ENCODE measurements at places on chromosomes 11 and 22.

- peak; percentile 68 for DNase-seq
Observed at GRCh38 chr11:65355013-65355775, 643 bp downstream of the TIGD3 start.

DNA sequence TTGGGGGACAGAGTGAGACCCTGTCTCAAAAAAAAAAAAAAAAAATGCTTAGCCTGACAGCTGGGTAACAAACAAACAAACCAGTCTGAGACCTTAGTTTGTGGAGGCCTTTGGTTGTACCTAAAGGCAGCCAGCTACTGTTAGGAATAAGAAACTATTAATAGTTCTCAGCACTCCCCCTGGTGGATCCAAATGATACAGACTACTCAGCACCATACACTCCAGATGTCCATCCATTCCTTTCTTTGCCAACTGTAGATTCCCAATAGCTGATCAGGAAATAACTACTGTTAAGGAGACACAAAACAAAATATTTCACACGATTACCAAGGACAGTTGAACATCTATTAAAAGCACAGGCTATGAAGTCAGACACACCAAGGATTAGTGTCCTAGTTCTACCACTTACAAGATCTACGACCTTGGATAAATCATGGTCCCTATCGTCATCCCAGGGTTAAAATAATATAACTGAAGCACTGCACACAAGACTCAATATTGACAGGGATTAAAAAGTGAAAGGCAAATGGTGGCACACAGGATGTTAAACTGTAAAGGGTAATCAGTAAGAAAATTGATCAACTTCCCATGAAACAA is 17.2 kb downstream of the CLDN25 start:
- peak; percentile 28 for DNase-seq

- no peak for DNase-seq
Observed at GRCh38 chr11:77140231-77140851, 12.3 kb downstream of the MYO7A start.

DNA sequence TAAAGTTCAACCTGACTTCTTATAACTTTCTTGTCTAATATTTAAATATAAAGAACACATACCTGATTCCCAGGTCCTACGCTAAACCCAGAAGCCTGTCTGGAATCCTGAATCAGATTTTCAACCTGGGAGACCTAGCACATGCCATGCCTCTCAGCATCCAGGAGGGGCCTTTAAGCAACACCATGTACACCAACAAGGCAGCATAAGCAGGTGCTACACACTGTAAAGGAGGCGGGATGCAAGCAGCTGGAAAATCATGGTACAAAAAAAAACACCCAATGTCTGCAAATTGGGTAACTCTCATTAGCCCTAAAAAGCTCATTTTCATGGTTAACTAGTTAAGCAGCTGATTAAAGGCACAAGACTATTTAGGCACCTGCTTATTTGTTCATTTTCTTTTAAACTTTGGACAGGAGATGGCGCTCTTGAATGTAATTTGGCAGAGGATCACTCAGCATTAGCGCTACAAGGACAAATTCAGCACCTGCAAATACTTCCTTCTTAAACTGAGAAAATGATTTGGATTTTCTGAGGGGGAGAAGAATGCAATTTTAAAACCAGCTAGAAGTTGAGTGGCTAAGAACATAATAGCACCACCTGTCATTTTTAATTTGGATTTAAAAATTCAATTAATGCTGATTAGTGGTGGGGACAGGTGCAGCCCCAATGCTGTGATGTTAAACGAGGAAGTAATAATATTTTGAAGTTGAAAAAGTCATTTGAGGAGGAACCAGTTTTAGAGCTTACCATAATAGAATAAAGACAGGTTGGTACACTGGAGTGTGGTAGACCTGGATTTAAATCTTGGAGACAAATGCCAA is 104.0 kb downstream of the FAR1 start:
- DNase-seq, result peak; percentile 71

- DNase-seq, result no peak
Observed at GRCh38 chr22:28108851-28109250, 189.8 kb upstream of the PITPNB start.

- DNase-seq, result no peak
Observed at GRCh38 chr11:87020336-87020735, 17.4 kb upstream of the TMEM135 start.

DNA sequence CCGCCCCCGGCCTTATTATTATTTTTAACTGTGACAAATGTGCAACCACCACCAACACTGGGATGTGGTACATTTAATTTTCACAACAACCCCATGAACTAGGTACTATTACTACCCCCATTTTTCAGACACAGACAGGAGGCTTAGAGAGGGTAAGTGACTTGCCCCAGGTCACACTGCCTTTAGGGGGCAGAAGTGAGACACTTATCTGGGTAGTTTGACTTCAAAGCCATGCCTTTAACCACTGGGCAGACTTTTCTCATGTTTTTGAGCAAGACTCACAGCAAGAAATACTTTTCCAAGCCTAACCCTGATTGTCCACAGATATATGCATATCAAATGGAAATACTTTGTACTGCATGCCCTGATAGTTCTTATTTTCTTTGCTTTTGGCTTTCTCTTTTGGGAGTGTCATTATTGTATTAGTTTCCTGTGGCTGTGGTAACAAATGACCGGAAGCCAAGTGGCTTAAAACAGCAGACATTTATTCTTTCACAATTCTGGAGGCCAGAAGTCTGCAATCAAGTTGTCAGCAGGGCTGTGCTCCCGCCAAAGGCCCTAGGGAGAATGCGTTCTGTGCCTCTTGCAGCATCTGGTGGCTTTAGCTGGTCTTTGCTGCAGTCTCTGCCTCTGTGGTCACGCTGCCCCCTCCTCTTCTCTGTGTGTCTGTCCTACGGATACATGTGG is 110.8 kb downstream of the GRIK4 start:
- DNase-seq, result no peak

DNA sequence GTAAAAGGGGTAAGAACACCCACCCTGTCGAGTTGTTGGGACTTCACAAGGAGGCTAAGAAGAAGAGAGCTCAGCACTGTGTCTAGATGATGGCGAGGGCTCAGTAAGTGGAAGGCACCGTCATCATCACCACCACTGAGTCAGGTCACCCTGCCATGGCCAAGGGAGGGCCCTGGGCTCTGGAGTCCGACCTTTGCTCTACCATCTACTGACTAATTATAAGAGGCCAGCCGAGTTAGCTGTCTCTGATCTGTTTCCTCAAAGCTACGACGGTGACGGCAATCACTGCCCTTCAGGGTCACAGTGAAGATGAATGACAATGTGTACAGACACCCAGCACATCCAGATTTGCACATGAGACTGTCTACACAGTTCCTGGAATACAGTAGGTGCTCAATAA is 29.3 kb downstream of the KIAA0930 start:
- DNase-seq, result no peak

- no peak for DNase-seq
Observed at GRCh38 chr11:20467487-20468185, 80.1 kb downstream of the PRMT3 start.

- no peak for DNase-seq
Observed at GRCh38 chr11:11500744-11501487, 120.9 kb downstream of the GALNT18 start.

DNA sequence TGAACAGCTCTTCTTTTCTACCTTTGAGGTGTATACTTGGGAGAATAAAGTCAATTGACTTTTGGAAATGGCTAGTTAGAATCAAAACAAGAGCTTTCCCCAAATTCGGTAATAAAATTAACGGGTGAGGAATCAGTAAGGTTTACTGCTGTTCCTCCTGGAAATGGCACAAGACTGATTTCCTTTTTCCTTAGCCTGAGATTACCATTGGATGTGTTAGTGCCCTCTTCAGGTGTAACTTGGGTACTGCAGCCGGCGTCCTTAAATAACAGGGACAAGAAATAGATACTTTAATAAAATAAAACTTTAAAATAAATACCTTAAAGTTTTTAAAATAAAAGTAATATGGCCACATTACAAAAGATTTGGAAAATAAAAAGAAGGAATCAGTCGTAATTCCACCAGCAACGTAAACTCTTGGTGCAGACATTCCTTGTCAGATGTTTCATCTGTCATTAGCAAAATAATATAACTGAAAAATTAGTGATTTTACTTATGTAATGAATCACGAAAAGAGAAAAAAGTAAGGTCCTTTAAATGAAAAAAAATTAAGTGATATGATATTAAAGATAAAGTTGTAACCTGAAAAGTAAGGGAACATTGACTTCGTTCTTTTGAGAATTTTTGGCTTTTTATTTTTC is 29.7 kb downstream of the ZFTA start:
- peak; percentile 69 for DNase-seq

DNA sequence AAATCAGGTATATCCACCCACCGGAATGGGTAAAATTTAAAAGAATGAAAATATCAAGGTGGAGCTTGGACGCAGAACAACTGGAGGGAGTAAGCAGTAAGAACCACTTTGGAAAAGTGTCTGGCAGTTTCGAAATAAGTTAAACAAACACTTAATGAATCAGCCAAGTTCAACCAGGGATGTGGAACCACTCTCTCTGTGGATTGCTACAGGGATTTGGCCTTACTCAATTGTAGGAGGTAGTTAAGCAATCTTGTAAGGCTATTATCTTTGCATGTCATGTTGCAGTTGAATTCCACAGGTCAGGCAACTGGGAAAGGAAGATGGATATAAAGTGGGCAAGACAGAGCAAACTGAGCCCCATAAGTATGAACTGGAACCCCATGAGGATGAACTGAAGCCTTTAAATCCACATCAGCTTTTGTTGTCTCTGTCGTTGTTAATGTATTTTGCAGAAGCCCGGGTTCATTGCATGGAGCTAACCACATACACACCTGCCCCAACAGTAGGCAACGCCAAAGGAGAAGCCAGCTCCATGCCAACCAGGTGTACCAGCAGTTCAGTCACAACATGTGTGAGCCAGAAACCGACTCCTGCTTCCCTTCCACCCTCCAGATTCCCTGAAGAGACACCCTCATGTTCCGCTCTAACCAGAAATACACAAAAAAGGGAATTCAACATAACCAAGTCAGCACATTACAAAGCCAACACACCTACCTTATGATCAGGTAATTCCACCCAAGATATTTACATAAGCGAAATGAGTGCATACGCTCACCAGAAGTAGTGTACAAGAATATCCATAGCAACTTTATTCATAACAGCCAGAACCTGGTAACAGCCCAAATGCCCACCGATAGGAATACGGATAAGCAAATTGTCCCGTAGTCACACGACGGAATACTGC is 8.0 kb upstream of the SLC43A3 start:
- no peak for DNase-seq

GRCh38 chr11:117816151-117816741 is 8.3 kb downstream of the FXYD2 start:
- no peak for DNase-seq

All from activated CD4-positive, alpha-beta T cell treated with anti-CD3 and anti-CD28 coated beads, Interleukin-2, amount 10 ng/mL, durations not matched to agents 7 days and 5 days (primary cell).